ENCODE measurements at places on chromosomes 16 and 17.

DNA sequence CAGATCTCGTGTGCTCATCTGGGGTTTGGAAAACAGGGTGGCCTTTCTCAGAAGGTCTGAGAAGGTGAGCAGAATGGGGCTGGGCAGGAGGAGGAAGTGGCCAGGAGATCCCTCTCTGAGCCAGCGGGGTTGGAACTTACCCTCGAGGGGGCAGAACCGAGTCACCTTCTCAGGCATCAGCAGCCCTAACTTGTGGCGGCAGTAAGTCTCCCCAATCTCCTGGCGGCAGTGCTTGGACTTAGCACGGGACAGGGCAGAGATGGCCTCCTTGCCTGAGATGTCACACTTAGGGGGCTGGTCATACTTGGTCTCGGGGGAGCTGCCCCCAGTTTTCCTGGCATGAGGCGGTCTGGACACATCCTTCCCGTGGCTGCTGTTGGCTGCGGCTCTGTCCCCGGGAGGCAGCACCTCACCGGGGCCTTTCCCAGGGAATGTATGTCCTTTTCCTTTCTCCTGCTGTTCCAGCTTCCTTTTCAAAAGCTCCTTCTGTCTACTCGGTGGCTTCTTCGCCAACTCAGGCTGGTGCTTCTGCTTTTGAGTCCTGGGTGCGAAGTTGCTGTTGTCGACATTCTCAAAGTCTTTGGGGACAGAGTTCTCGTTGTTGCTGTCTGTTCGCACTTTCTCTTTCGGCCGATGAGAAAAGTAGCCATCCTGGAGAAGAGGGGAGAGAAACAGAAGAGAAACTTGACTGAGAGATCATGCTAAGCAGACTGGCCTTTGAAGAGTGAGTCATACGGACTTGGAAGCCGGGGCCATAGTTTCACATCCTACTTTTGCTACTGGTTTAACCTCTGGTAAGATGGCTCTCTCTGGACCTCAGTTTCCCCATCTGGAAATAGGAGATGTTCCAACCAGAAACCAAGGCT, 211.7 kb downstream of the XYLT1 start:
- DNase-seq, result peak; percentile 79

DNA sequence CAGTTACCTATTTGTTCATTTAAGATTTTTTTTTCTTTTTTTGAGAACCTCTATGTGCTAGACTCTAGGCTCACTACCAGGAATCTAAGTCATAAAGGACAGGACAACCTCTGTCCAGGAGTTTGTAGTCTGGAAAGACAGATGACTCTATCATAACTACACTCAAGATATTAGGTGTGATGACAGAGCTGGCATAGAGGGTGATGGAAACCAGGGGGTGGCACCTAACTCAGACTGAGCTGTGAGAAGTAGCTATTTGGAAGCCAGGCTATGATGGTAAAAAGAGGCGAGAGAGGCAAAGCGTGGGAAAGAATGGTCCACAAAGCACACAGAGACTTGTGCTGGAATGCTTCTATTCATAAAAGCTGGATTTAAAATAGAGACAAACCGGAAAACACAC, 372.3 kb downstream of the SEC14L1 start:
- no peak for DNase-seq

DNA sequence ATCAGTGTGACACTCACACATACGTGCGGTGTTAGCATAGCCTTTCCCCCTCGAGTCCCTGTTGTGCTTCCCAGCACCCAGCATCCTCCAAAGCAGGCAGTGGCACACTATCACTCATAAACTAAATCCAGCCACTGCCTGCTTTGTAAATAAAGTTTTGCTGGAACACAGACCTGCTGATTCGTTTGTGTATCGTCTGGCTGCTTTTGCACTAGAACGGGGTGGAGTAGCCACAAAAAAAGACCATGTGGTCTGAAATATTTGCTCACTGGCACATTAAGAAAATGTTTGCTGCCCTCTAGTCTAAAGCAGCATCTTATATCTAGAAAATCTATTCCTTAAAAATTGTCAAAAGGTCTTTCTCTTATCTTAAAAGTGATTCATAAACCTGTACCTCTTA, 341.2 kb upstream of the ZFHX3 start:
- no peak for DNase-seq

GRCh38 chr17:40702271-40702670, 1.3 kb downstream of the KRT24 start:
- no peak for DNase-seq

- DNase-seq, result no peak
These were observed 26.1 kb downstream of the MNT start for GRCh38 chr17:2374549-2375285.

- no peak for DNase-seq
These were observed 8.0 kb upstream of the C16orf96 start for GRCh38 chr16:4548124-4548523.

DNA sequence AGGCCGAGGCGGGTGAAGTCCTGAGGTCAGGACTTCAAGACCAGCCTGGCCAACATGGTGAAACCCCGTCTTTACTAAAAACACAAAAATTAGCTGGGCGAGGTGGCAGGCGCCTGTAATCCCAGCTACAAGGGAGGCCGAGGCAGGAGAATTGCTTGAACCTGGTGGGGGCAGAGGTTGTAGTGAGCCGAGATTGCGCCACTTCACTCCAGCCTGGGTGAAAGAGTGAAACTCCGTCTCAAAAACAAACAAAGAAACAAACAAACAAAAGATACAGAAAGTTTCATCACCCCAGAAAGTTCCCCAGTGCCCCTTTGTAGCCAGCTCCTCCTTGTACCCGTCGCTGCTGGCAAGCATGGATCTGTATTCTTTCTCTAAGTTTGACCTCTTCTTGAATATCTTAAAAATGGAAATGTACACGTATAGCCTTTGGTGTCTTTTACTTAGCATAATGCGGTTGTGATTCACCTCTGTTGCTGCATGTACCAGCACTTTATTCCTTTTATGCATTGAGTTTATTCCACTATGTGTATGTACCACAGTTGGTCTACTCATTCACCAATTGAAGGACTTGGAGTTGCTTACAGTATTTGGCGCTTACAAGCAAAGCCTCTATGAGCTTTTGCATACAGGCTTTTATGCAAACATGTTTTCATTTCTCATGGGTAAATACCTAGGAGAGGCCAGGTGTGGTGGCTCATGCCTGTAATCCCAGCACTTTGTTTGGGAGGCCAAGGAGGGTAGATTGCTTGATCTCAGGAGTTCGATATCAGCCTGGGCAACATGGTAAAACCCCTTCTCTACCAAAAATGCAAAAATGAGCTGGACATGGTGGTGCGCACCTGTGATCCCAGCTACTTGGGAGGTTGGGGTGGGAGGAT, 87.5 kb upstream of the CLEC18A start:
- DNase-seq, result no peak

DNA sequence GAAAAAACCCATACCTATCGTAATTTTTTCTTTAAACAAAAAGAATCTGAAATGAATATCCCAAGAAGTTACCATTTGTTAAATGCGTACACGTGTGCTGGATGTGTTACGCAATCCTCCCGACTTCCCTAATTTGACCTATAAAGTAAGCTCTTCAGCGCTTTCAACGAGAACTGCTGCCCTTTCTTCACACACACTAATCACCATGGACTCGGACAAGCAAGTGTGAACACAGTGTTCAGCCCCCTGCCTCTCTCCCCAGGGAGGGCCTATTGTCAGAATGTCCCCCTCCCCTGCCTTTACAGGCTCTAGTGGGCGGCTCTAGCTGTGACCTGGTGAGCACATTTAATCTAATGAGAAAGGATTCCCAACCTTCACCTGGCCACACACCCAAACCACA, 216.1 kb downstream of the CEP112 start:
- peak; percentile 9 for DNase-seq

- no peak for DNase-seq
These were observed 7.7 kb upstream of the TMEM92 start for GRCh38 chr17:50266384-50267073.
